ENCODE measurements at places on chromosomes 16 and 17. TPM values are rescaled to one million over a fixed set of nuclear protein-coding genes. Genes with fewer than 3 reads are reported as not detected.

The SLC4A1 gene
- not detected for total RNA-seq

The AP1G1 gene
- total RNA-seq, result 94.4 TPM

DNA sequence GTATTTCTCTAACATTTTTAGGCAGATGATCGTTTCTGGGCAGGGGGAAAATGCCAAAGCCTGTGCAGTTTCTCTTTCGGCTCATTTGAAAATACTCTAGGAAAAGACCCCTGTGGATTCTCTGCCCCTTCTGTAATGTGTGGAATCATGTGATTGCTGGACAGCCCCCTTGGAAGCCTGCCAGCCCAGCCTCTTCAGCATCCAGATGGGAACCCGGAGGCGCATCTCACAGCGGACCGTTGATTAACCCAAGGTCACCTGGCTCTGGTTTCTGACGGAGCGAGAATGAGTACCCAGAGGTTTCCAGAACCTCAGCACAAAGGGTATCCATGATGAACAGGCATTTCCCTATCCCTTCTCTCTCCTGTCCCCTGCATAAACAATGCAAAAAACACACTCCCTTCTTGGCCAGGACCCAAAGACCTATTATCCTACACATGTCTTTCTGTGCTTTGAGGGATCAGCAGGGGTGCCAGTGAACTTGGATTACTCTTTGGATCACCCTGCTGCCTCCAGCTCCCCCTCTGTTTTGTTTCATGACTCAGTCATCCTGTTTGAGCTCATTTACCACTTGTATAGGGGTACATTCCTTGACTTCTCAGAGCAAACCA is 957.1 kb upstream of the RBFOX1 start:
- DNase-seq, result no peak

The MT1A gene
- total RNA-seq, result not detected

- no peak for DNase-seq
These were observed 17.7 kb upstream of the GFOD2 start for GRCh38 chr16:67736858-67737257.

The KCNJ16 gene
- 22.7 TPM for total RNA-seq

DNA sequence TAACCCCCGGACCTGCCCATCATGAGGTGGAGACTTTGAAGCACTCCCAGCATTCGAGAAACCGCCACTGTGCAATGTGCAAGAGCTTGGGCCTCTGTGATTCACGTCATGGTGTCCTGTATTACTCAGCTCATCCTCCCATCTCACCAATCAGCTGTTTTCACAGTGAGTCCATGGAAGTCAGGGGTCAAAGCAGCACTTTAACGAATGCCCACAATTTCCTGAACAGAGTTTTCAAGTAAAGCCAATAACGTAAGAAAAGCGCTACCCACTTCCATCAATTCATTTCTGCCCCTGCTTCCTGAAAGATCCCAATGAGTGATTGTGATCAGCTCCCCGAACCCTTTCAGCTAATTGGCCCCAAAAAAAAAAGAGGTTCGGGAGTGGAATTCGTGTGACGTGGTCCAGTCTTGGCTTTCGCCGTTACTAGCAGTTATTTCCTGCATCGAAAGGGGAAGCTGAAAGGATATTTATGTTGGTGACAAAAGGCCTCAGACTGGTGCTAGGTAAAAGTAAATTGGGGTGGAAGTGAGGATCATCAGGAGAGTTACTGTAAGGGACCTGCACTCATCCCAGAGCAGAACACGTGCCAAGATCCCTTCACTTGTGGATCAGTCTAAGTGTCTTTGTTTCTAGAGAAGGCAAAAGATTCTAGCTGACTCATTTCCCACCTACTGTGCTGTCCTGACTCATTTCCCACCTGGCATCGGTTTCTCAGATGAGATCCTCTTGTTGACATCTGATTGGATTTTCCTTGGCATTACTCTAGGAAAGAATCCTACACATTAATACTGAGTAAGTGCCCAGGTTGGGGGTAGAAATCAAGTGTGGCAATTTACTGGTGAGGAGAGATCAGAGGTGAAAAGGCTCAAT is 136.7 kb upstream of the NUDT7 start:
- DNase-seq, result no peak

GRCh38 chr16:28087675-28088300 is 24.3 kb upstream of the GSG1L start:
- DNase-seq, result no peak

The KCNAB3 gene
- total RNA-seq, result 1.4 TPM

- no peak for DNase-seq
These were observed 36.7 kb downstream of the SEC14L5 start for GRCh38 chr16:4994719-4995434.

DNA sequence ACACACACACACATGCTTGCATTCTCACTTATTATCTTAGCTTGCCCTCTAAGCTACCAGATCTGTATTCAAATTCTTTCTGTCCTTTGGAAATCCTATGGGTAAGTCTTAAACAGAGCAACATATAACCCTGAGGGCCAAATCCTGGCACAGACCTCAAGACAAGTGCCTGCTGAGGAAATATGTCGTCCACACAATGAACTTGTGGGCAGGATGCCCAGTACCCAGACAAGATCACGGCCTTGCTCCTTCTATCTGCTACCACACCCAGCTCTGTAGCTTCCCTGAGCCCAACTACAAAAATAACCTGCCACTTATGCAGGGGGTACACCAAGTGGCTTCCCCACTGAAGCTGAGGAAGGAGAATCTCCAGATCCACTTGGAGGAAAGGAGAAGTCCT is 37.3 kb upstream of the FA2H start:
- no peak for DNase-seq

GRCh38 chr17:12320286-12320685 is 299.6 kb downstream of the MAP2K4 start:
- no peak for DNase-seq

DNA sequence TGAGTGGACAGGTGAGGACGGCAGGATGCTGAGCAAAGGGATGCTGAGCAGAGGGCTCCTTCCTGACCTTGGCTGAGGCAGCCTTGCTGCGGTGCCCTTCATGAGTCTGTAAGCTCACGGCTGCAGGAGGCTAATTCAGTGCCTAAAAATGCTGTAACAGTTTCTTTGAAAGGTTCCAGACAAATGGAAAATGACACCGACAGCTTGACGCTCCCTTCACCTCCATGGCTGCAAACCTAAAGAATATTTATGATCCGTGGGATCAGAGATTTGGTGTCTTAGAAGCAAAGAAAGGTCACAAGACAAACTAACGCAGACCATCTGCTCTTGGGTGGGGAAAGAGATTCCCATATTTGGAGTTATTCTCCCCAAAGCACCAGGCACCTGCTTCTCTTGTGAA is 28.0 kb downstream of the TOM1L2 start:
- no peak for DNase-seq

The ITGA2B gene
- 2.7 TPM for total RNA-seq

DNA sequence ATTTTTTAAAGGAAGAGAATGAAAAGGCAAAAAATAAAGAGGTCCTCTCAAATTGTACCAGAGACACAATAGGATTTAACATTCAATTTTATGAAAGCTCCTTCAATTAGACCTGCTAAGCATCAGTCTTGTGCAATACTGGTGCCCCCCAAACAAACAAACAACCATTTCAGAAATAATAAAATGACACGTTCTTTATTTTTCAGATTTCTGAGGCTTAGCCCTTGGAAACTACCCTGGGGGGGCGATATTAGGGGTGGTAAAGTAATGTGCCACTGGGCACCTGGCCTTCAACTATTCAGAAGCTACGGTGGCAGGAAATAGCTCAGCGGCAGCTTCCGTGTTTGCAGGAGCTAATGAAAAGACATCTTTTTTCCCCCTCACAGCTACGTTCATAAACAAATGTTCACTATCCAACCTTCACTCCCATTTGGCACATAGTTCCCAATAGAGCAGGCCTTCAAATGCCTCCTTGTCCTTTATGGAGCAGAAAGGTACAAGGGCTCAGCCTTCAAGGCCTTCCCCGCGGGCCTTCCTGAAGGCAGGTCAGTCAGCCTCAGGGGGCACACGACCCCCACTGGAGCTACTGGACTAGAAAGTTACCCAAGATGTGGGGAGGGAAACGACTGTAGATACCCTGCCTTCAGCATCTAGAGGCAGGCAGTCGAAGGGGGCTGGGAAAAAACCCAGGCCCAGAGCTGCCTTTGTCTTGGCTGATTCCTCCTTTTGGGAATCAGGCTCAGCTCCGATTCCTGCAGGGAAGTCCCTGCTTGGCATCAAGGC is 44.1 kb downstream of the TBX4 start:
- DNase-seq, result no peak

The SULT1A4 gene
- 3.5 TPM for total RNA-seq

The PRAC1 gene
- not detected for total RNA-seq

Data from tibial nerve (tissue), 4 donors.